ENCODE measurements at places on chromosomes 6 and 20.

- no peaks in the 10 kb centered on the region for H3K4me1 ChIP-seq
- no peak for DNase-seq
- H3K36me3 ChIP-seq, result no peaks in the 10 kb centered on the region
- no peak overlapping the region for H3K4me3 ChIP-seq
Measured at GRCh38 chr6:21348146-21348503, 245.4 kb upstream of the SOX4 start.

- H3K4me3 ChIP-seq, result no peak overlapping the region
- DNase-seq, result no peak
- no peaks in the 10 kb centered on the region for H3K4me1 ChIP-seq
- H3K27me3 ChIP-seq, result no peaks in the 10 kb centered on the region
- H3K36me3 ChIP-seq, result no peaks in the 10 kb centered on the region
Measured at GRCh38 chr20:16608277-16608650, 35.0 kb upstream of the KIF16B start.

DNA sequence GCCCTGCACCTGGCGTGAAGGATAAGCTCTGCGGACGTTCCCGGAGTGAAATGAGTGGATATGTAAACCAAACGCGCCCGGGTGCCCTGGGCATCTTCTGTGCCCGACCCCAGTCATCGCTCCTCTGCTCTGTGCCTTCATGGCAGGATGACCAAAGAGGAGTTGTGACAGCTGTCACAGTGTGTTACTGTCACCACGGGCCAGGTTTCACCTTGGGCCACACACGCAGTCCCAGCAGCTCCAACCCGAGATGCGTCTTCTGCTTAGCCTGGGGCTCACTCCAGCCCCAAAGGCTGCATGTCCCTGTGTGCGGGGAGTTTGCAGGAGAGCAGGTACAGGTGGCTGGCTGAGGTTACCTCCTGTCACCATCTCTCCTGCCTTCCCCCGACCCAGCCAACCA, 311.6 kb downstream of the BMP7 start:
- H3K27ac ChIP-seq, result no peak overlapping the region
- H3K36me3 ChIP-seq, result no peaks in the 10 kb centered on the region
- DNase-seq, result no peak

DNA sequence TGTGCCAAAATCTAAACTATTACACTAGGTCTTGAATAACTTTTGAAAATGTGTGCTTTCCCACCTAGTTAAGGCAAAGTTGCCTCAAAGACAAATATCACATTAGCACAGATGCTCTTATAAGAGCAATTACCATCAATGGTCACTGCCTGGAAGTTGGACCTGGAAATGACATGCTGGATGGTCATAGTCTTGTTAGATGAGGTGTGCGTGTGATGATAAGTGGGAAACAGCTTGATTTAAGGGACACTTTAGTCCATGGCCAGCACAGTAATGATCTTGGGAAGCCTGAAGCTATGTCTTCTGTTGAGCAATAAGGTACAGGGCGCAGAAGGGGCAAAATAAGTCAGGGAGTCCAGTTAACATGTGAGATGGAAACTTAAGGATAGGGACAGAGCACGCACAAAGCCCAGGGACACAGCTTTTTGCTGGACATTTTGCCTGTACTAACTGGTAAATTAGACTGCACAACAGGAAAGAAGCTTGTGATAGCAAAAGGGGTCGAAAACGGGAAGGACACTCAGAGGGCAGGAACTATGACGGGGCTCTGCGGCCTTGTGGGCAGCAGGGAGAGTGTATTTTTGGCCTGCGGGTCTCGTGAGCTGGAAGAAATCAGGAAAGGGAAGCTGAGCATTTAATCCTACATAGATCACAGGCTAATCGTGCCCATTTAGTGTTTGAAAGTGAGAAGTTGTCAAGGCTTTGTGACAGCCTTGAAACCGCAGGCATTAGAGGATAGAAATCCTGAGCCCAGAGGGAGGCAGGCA, 66.7 kb upstream of the BMP2 start:
- no peaks in the 10 kb centered on the region for H3K36me3 ChIP-seq
- H3K4me1 ChIP-seq, result no peaks in the 10 kb centered on the region
- no peaks in the 10 kb centered on the region for H3K27me3 ChIP-seq
- H3K4me3 ChIP-seq, result no peak overlapping the region

DNA sequence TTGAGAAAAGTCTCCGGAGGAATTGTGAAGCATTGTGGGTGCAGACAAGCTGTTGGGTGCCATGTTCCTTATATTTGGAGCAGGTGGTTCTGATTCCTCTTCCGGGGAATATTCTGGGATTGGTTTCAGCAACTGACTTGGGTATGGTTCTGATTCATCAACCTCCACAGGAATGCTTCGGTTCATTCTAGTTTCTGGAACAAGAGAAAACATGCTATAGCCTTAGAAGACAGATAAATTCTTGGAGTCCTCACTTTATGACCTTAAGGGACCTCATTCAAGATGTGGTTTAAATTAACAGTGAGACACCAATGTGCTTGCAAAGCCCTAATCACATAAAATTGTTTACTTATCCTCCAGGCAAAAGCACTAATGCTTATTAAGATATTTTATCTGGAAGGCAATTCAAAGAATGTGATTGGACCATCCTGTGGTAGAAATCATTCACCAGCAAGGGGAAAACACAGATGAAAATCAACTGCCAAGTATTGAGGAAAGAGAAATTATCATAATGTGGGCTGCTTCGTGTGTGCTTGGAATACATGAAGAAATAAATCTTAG, 13.7 kb downstream of the TRAF3IP2 start:
- no peaks in the 10 kb centered on the region for H3K27me3 ChIP-seq
- H3K4me1 ChIP-seq, result peaks cover under 1% of the 10 kb centered on the region
- no peak overlapping the region for H3K27ac ChIP-seq
- no peak for DNase-seq

GRCh38 chr6:151310852-151311767, 71.3 kb downstream of the AKAP12 start:
- H3K4me1 ChIP-seq, result no peaks in the 10 kb centered on the region
- no peak overlapping the region for H3K4me3 ChIP-seq
- H3K27me3 ChIP-seq, result peaks cover 5% of the 10 kb centered on the region
- no peak for DNase-seq

DNA sequence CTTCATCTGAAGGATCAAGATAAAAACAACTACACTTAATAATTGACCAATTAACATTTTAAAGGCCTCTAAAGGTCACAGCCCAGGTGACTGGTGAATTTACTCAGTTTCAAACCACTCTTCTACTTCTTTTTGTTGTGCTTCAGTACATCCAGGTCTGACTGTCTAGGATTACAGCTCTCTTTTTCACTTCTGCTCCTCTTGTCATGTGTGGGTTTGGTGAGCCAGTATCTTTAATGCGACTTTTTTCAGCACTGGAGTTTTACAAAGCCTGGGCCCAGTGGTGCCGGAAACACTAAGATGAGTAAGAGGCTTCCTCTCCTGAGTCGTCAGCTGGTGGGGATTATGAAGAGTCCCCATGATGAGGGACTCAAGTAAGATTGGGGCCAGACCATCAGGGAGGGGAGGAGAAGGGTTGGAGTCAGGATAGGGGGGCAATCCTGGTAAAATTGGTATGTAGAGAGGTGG, 27.0 kb downstream of the HECA start:
- peaks cover 10% of the 10 kb centered on the region for H3K36me3 ChIP-seq
- DNase-seq, result peak; percentile 32
- peak overlapping the region; percentile 25 for H3K4me3 ChIP-seq
- H3K27ac ChIP-seq, result peak overlapping the region; percentile 66
- H3K4me1 ChIP-seq, result peaks cover 58% of the 10 kb centered on the region
- no peaks in the 10 kb centered on the region for H3K27me3 ChIP-seq

DNA sequence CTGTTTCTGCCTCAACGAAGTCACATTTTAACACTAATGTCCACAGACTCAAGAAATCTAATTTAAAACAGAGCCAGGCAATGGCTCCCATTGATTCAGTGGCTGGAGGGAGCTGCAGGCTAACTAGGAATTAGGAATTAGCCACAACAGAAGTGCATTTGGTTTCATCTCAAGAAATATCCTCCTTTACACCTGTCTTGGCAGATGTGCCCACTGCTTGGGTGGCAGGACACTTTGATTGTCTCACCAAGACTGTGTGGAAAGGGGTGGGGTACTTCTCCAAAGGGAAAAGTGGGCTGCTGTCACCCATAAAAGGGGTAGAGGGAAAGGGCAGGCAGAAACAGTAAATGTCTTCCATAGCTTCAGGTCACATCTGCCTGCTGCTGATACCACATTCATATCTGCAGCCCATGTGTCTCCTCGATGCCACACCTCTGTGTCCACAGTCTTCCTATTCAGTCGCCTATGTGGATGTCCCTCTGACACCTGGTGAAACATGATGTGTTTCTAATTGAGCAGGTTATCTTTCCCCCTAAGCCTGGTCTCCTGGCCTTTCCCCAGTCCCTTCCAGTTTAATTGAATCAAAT, 10.9 kb upstream of the OSER1 start:
- no peak overlapping the region for H3K4me3 ChIP-seq
- DNase-seq, result no peak
- H3K27ac ChIP-seq, result no peak overlapping the region
- H3K36me3 ChIP-seq, result peaks cover under 1% of the 10 kb centered on the region

DNA sequence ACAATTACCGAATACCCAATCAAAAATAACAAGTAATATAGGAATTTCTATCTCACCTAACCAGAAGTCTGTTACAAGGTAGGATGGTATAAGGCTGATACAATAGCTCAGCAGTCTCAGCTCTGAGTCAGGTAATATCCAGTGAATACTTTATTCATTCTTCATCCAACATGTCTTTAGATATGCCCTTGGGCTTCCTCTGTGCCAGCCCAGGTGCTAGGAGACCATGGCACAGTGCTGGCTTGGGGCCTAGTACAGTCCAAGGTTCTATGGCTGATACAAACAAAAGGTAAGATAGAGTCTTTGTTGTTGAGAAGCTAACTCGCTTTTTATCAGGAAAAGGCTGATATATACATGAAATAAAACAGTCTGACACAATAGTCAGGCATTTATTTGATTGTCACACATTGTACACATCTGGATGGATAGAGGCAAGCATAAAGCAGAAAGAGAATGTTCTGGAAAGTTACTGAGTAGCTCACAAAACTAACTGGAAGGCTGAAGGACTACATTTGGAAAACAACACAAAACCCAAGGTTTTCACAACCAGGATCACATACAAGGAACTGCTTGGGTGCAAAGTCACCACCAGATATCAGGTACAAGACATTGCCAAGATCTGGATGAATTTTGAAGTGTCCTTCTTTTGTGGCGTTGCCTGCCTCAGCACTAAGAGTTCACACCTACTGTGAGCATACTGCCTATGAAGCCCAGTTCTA, 110.4 kb upstream of the SCAF8 start:
- no peaks in the 10 kb centered on the region for H3K36me3 ChIP-seq
- no peaks in the 10 kb centered on the region for H3K4me1 ChIP-seq
- H3K27ac ChIP-seq, result no peak overlapping the region

GRCh38 chr6:43176423-43176786, 5.3 kb downstream of the SRF start:
- no peaks in the 10 kb centered on the region for H3K27me3 ChIP-seq
- peaks cover 45% of the 10 kb centered on the region for H3K36me3 ChIP-seq
- DNase-seq, result no peak
- H3K27ac ChIP-seq, result no peak overlapping the region

GRCh38 chr6:121222656-121223055, 111.6 kb downstream of the TBC1D32 start:
- H3K36me3 ChIP-seq, result peaks cover 6% of the 10 kb centered on the region
- no peak overlapping the region for H3K4me3 ChIP-seq

Data from T-cell (primary cell).